ENCODE measurements at places on chromosomes 2 and 18.
A peak's percentile ranks its signal among the peaks of the same experiment; 100 is the strongest.

DNA sequence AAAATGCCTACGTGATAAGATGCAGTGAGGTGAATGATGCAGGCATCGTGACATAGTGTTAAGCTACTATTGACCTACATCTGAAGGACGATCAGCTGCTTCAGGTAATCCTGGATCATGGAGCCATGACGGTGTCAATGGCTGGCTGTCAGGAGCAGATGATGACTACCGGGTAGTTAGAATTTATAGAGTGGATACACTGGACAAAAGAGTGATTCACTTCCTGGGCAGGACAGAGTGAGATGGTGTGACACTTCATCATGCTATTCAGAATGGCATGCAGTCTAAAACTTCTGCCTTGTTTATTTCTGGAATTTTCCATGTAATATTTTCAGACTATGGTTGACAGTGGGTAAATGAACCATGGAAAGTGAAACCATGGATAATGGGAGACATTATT lies 29.5 kb downstream of the METTL8 start:
- no peak overlapping the region for H3K4me3 ChIP-seq
- peaks cover 44% of the 10 kb centered on the region for H3K4me1 ChIP-seq
- DNase-seq, result no peak

DNA sequence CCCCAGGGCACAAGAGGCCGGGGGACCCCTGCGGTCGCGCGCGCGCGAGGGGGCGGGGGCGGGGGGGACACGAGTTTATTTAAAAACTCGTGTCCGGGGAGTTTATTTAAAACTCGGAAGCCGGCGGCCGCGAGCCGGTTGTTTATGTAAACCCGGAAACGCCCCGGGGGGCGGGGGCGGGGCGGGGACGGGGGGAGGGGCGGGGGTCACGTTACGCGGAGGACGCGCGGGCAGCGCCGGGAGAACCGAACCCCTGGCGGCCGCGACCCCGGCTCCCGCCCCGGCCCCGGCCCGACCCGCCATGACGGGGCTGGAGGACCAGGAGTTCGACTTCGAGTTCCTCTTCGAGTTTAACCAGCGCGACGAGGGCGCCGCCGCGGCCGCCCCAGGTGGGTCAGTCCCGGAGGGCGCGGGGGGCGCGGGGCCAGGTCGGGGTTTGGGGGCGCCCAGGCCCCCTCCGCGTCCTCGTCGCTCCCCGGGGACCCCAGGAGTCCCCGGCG lies 4.4 kb downstream of the NFATC1 start:
- peak; percentile 76 for DNase-seq
- H3K36me3 ChIP-seq, result peaks cover 68% of the 10 kb centered on the region
- H3K4me3 ChIP-seq, result peak overlapping the region; percentile 81
- H3K27ac ChIP-seq, result no peak overlapping the region
- no peaks in the 10 kb centered on the region for H3K27me3 ChIP-seq

DNA sequence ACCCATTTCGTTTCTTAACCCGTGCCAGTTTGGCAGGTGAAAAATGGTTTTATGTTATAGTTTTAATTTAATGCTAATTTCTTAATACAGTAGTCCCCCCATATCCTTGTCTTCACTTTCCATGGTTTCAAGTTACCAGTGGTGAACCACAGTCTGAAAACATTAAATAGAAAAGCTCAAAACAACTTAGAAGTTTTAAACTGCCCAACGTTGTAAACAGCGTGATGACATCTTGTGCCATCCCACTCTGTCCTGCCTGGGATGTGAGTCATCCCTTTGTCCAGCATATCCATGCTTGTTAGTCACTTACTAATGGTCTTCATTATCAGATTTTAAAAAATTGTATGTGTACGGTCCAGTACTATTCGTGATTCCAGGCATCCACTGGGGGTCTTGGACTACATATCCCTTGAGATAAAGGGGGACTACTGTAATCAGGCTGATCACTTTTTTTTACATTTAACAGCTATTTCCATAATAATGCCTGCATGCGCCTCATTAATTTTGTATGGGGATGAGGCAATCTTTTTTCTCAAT lies 31.9 kb downstream of the SLC66A3 start:
- no peak for DNase-seq
- peaks cover 49% of the 10 kb centered on the region for H3K36me3 ChIP-seq
- no peaks in the 10 kb centered on the region for H3K27me3 ChIP-seq
- no peaks in the 10 kb centered on the region for H3K4me1 ChIP-seq

- H3K36me3 ChIP-seq, result no peaks in the 10 kb centered on the region
- no peak overlapping the region for H3K4me3 ChIP-seq
- H3K27ac ChIP-seq, result no peak overlapping the region
- H3K27me3 ChIP-seq, result peaks cover 12% of the 10 kb centered on the region
Observed at GRCh38 chr2:23454501-23455120, 69.6 kb downstream of the KLHL29 start.

- no peak for DNase-seq
- peaks cover 4% of the 10 kb centered on the region for H3K4me1 ChIP-seq
- H3K36me3 ChIP-seq, result no peaks in the 10 kb centered on the region
- no peak overlapping the region for H3K4me3 ChIP-seq
- no peaks in the 10 kb centered on the region for H3K27me3 ChIP-seq
Observed at GRCh38 chr2:218623366-218623705, 15.6 kb downstream of the PLCD4 start.

GRCh38 chr2:112691881-112692281 lies 28.9 kb upstream of the NT5DC4 start:
- H3K27ac ChIP-seq, result peak overlapping the region; percentile 82
- no peak overlapping the region for H3K4me3 ChIP-seq
- H3K27me3 ChIP-seq, result no peaks in the 10 kb centered on the region
- no peak for DNase-seq

DNA sequence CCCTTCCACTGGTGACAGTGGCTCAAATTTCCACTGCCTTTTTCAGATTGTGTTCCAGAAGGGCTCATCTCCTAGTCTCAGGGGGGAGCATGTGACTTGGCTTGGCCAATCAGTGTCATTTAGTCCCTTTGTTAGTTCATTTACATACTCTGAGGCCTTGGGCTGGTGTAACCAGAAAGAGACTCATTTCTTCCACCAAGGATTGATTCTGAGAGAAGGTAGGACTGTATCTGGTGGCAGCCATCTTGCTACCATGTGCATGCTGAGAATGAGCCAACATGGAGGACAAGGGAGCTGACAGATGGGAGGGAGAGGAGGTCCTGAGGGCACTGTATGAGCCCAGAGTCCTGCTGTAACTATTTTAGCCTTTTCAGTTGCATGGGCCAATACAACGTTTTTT lies 191.7 kb downstream of the THSD7B start:
- DNase-seq, result no peak
- H3K27ac ChIP-seq, result no peak overlapping the region
- no peak overlapping the region for H3K4me3 ChIP-seq
- H3K4me1 ChIP-seq, result no peaks in the 10 kb centered on the region

DNA sequence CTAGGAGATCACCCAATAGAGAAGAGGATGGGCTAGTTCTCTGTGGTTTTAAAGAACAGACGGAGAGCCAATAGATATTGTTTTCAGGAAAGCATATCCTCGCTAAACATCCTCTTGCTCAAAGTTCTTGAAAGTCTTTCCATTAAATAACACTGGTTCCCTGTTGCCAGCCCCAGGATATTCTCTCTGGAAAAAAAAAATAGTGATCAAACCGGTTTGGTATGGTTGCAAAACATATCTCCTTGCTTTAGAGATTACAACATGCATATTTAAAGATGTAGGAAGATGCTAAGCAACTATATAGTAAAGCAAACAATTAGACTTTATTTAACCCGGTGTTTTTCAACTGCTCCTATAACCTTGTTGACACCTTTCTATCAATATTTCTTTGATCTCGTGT lies 211.4 kb downstream of the CMPK2 start:
- DNase-seq, result no peak
- no peak overlapping the region for H3K4me3 ChIP-seq
- no peaks in the 10 kb centered on the region for H3K36me3 ChIP-seq
- H3K27ac ChIP-seq, result no peak overlapping the region

DNA sequence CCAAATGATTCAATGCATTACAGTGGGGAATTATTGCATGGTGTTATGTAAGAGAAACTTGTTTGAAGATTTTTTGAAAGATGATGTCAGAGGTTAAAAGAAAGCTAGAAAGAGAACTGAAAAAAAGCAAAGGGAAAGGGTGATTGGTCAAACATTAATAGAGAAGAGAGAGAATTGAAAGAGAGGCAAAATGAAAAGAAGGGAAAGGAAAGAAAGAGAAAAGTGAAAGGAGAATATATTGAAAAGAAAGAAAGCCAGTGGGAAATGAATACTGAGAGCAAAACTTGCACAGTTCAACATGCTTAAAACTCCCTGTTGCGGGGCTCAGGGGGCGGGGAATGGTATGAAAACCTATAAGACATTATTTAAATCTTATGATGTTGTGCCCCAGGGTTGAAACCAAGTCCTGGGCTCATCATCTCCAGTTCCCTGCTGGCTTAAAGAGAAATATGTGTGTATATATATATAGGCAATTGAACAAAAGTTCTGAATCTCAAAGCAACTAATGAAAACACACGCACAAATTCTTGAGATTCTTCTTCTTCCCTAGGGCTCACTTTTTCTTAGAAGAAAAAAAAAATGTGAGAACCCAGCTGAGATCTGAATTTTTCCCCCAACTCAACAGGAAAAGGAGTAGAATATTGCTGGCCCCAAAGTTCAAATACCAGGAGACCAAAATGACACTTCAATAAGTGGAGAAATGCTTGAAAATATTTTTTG lies 2045.9 kb upstream of the CELF4 start:
- no peaks in the 10 kb centered on the region for H3K36me3 ChIP-seq
- DNase-seq, result no peak
- no peaks in the 10 kb centered on the region for H3K4me1 ChIP-seq
- no peaks in the 10 kb centered on the region for H3K27me3 ChIP-seq

- H3K27ac ChIP-seq, result no peak overlapping the region
- DNase-seq, result no peak
- H3K4me3 ChIP-seq, result no peak overlapping the region
- no peaks in the 10 kb centered on the region for H3K36me3 ChIP-seq
- no peaks in the 10 kb centered on the region for H3K27me3 ChIP-seq
Observed at GRCh38 chr2:128390256-128390990, 71.8 kb upstream of the HS6ST1 start.

DNA sequence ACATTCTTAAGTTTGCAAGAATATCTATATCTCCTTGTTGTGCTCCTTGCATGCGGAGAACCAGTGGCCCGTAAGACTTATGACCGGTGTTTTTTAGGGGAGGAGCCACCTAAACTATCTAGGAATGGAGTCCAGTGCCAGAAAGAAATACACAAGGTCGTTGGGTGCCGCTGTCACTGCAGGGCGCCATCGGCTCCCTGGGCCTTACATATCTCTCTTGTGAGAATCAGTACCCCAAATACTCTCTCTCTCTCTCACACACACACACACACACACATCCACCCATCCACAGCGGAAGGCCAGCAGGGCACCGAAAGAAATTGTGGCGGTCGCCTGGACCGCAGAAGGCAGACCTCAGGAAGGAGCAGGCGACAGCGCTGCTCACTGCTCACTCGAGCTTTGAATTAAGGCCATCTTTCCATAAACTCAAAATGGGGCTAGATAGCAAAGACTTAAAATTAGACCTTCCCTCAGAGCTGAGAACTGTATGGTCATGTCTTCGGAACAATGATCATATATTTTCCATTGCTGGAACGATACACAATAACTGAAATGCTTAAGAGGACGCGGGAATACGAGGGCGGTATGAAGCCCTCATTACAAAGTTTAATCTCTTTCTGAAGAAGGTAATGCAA lies 10.4 kb downstream of the NR4A2 start:
- no peak overlapping the region for H3K27ac ChIP-seq
- H3K36me3 ChIP-seq, result peaks cover 44% of the 10 kb centered on the region
- peaks cover 74% of the 10 kb centered on the region for H3K27me3 ChIP-seq
- DNase-seq, result no peak

GRCh38 chr2:159442159-159442852 lies 155.8 kb upstream of the WDSUB1 start:
- H3K27ac ChIP-seq, result no peak overlapping the region
- no peaks in the 10 kb centered on the region for H3K27me3 ChIP-seq
- H3K4me1 ChIP-seq, result no peaks in the 10 kb centered on the region
- no peak overlapping the region for H3K4me3 ChIP-seq
- peaks cover 51% of the 10 kb centered on the region for H3K36me3 ChIP-seq
